ENCODE measurements at places on chromosomes 13 and 19.

GRCh38 chr19:18418483-18419194, 559 bp upstream of the SSBP4 start:
- no peak for DNase-seq

GRCh38 chr13:27419328-27419727, 5.1 kb upstream of the GTF3A start:
- no peak for DNase-seq

DNA sequence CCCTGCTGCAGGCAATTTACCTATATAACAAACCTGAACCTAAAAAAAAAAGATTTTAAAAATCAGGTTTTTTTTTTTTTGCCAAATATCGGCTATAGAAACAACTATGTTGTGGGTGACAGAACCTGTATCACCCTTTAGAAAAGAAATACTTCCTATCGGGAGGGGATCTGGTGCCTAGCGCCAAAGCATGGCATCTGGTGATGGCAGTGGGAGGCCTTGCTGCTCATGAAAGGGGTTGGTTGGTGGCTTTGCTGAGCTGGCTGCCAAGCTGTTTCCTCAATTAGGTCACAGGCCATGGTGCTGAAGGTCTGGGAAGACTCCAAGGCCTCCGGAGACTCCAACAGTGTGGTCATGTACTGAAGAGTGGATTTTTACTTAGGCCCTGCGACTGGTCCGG, 328.5 kb downstream of the KLF5 start:
- DNase-seq, result no peak

DNA sequence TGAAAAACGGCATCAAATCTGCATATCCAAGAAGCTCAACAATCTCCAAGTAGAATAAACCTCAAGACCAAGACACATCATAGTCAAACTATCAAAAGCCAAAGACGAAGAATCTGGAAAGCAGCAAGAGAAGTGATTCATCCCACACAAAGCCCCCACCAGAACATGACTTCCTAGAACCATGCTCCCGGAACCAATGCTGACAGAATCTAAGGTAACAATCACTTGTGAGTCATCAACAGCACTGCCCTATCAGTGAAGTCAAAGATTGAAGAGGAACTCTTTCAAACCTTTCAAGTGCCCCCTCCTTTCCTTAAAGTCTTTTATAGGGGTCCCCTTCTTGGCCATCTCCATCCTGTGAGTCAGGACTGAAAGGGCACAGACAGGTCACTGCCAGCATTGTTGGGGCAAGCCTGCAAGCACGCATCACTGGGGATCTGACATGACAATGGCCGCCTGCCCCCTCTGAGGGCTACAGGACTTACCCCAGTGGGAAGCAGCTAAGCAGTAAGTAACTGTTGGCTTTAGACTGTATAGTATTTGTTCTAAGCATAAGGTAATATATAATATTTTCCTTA, at the start of gene CCDC70:
Gene CCDC70, plus strand, starts transcription at position 247 of the 578 bp plus-strand sequence. CDS start 3,443 bp downstream, outside the sequence.
- no peak for DNase-seq

GRCh38 chr19:45115809-45116615, 23.0 kb downstream of the PPP1R37 start:
- DNase-seq, result peak; percentile 85

- no peak for DNase-seq
Observed at GRCh38 chr13:102774591-102775520, 1.3 kb upstream of the TEX30 start.

DNA sequence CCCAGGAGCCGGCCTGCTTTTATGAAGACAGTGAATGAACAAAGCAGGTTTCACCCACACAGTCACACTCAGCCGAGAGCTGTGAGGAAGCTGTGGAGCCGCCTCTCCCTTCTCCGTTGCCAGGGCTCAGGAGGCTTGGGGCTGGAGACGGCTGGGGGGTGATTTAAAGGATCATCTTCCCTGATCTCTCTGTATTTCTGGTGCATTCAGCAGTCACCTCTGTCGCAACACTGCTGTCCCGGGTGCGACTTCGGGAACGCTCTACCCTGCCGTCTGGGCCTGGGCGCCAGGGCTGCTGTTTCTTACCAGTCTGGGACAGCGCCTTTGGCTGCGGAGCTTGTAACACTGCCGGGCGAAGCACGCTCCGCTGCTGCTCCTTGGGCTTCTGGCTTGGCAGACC, 18.1 kb downstream of the CAPS start:
- DNase-seq, result no peak

- no peak for DNase-seq
Observed at GRCh38 chr13:57314897-57315520, 148.0 kb downstream of the PRR20E start.

- DNase-seq, result no peak
Observed at GRCh38 chr13:98874029-98874397, 103.9 kb downstream of the DOCK9 start.

GRCh38 chr13:95494082-95494681, 58.3 kb upstream of the CLDN10 start:
- no peak for DNase-seq
